ENCODE measurements at places on chromosomes 5 and 9.
A peak's percentile ranks its signal among the peaks of the same experiment; 100 is the strongest.

DNA sequence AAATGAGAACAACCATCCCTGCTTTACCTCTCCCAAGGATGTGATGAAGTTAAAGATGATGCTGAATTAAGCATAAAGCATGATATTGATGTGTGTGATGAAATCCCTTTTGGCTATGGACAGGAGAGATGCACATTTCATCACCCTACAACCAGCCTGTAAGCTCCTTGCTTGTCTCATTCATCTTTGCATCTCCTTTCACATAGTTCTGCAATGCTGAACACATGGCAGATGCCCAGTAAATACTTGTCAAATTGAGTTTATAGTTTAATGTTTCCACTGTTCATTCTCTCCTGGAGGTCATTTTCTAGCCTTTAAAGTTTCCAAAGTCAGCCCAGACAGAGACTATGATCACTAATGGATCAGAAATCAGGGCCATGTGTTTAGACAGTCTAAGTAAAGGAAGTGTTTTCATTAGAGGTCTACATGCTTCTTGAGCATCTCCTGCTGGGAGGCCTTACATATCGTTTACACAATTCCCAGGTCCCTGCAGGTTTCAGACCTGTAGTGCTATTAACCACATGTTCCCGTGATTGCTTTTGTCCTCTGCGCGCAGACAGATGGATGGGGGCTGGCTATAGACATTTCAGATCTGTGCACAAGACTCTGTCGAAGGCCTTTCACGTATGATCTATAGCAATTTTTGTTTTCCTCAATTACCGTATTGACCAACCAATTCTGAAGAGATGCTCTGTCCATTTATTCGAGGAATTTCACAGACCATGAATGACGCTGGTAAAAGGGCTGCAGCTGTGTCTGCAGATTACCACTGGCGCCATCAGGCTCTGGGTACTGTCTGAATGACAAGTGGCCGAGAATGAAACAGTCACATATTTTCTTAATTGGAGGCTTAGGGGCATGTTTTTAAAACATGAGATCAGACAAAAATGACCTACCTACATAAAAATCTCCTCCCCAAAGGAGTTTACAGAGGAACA, 49.0 kb upstream of the CKMT2 start:
- no peak for DNase-seq

GRCh38 chr5:150208187-150209098, 18.6 kb downstream of the SLC6A7 start:
- no peak for DNase-seq

DNA sequence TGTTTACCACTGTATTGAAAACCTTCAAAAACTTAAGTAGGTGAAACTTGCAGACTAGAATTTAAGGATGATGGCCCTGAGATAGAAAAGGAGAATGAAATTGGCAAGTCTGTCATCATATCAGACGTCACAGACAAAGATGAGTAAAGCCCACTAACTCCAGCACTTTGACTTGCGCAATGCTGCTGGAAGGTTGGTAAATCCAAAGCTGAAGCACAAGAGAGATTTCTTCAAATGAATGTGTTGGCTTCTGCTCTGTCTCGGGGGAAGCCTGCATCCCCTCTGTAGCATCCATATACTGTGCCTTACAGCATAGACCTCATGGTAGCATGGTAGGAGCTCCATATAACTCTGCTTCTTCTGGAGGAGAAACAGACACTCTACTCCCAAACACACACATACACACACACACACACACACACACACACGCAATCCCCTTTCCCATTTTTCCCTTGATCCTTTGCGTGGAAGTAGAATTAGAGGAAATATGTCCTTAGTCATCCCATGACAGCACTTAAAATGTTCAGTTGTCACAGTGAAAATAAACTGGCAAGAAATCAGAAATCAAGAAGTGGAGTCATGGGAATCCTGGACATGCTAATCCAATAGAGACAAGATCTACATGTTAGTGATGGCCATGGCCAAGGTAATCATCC, 241.5 kb downstream of the NR3C1 start:
- no peak for DNase-seq

DNA sequence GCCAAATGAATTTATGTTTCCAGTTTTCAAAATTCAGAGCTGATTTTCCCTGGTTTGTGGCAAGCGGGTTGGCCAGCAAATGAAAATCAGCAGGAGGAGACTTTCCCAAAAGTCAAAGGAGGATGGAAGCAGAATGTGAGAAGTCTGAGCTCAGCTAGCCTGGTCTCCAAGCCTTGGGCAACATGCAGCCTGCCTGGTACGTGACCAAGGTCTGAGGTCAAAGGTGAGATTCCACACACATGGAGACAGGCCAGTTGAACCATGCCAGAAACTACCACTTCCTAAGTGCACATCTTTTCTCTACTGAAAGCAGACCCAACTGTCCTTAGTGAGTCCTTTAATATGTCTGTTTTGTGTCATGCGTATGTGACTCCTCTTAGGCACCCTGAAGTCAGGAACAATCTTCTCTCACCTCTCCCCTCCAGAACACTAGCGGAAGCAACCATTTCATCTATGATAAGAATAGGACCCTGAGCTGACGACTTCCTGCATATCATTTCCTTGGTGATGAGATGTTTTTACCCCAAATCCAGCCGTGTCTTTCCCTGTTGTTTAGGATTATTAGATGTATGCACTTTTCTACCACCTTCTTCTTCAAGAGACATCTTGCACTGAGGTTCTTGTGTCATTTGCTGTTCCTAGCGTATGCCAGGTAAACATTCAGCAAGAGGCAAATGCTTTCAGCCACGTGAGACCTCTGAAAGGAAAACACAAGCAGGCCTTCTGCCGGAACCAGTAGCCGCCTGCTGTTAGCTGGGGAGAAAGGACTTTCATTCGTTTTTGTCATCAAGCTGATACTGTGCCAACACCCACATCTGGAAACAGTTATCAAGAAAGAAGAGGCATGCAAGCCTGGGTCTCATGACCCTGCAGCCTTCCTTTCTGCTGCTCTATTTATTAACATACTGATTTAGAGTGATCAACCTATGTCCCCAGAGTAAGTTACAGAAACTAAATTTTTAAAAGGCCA, 9.7 kb upstream of the TGFBI start:
- DNase-seq = no peak

DNA sequence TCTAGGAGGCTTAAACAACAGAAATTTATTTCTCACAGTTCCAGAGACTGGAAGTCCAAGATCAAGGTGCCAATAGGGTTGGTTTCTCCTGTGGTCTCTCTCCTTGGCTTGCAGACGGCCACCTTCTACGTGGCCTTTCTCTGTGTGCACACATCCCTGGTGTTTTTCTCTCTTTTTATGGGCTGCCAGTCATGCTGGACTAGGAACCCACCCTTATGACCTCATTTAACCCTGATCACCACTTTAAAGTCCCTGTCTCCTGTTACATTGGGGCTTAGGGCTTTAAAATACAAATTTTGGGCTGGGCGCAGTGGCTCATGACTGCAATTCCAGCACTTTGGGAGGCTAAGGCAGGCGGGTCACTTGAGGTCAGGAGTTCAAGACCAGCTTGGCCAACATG, 157.1 kb downstream of the TLE1 start:
- no peak for DNase-seq

- no peak for DNase-seq
These were observed 138.2 kb downstream of the FGF1 start for GRCh38 chr5:142547445-142548380.

GRCh38 chr5:53041071-53041692, 52.0 kb downstream of the ITGA2 start:
- DNase-seq = no peak

DNA sequence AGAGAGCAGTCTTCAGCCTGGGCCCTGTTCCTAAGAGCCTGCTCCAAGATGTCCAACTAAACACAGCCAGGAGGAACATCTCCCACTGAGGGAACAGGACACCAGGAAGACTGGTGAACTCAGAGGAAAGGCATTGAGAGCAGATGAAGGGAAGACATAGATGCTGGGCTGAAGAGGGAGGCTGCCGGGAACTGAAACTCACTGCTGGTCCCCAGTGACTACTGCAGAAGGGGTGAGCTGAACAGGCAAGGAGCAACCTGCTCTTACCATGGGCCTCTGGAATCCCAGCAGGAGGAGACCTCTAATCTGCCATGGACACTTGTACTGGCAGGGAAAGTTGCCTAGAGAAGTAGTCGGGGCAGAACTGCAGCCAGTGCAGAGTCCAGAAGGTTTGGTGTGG, 95.7 kb downstream of the TRPM3 start:
- DNase-seq = no peak

DNA sequence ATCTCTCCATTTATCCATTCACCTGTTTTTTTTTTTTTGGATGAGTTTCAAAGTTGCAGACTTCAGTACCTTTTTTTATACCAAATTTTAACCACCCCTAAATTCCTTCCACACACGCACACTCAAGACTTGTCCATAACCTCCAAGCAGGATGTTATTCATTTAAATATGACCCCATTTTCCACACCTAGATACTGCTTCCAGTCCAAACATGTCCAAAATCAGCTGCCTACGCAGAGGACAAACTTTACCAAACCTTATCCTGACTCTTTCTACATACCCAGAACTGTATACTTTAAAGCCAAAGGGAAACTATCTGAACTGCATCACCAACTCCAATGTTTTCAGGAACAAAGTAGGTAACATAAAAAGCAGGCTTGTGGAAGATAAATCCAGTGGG, 36.0 kb upstream of the FYB1 start:
- DNase-seq = no peak

DNA sequence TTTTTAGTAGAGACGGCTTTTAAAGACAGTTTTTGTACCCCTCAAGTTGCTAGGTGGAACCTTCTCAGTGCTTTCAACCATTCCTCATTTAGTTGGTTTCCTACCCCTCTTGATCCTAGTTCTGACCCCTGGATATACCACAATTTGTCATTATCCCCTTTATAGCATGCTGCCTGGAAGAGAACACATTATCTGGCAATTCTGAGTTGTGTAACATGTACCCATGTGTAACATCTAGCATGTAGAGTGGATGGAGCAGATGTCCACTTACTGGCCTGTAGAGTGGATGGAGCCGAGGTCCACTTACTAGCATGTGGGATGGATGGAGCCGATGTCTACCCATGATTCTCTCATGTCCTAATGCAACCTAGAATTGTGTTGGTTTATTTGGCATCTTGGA, 7.5 kb downstream of the SLC36A1 start:
- DNase-seq = no peak

GRCh38 chr5:168962306-168962705, 338.6 kb downstream of the SLIT3 start:
- DNase-seq = no peak

- no peak for DNase-seq
These were observed 90.3 kb downstream of the AP3B1 start for GRCh38 chr5:78204241-78204640.

DNA sequence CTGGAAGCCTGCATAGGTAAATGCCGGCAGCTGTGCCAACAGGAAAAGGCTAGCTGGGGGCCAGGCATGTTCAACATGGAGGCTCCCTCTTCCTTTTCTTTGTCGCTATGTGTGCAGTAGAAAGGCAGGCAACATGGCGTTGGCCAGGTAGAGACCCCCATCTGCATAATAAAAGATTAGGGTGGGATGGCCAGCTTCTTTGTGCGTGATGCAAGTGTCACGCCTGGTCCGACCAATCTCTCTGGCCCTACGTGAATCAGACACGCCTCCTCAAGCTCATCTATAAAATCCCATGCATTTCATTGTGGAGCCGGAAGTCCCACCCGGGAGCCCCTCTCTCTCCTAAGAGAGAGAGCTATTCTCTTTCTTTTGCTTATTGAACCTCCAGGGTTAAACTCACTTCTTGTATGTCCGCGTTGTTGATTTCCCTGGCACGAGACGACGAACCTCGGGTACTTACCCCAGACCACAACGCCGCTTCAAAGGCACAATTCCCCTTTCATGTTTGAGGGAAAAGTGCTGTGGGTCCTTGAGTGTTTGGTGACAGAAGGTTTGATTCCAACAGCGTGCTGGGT, 25.0 kb upstream of the C5orf47 start:
- DNase-seq = no peak

DNA sequence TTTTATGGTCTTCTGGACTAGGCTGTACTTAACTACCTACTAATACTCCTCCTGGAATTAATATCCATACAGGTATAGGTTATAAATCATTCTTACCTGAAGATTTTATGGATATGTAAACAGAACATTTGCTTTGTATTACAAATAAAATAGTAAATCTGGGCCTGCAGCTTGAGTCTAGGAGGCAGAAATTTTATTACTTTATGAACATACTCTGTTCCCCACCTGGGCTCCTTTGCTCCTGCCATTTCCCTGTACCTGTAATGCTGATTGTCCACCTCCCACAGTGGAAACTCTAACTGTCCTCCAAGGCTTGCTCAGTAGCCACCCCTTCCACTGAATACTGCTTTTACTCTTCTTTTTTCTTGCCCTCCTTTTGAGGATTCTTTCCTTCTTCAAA, 108.0 kb downstream of the PAM start:
- DNase-seq = no peak

GRCh38 chr5:73673161-73673591, 47.2 kb downstream of the ARHGEF28 start:
- peak; percentile 22 for DNase-seq

DNA sequence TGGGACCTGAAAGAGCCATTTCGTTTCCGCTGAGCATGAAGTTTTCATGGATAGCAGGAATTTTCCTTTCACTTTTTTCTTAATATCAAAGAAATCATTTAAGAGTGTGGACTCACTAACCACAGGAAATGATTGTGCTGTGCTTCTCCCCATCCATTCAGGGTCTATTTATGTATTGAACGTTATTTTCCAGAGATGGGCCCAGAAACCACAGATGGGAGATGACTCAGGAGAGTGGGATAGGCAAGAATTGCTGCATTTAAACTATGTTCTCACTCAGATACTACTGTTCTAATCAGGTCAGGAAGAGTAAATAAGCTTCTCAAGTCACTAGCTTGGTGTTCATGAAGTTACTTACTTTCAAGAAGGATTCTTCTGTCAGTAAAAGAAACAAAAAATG, 763.8 kb downstream of the DTWD2 start:
- no peak for DNase-seq

GRCh38 chr9:16429671-16430070, 440.8 kb downstream of the BNC2 start:
- DNase-seq = no peak

DNA sequence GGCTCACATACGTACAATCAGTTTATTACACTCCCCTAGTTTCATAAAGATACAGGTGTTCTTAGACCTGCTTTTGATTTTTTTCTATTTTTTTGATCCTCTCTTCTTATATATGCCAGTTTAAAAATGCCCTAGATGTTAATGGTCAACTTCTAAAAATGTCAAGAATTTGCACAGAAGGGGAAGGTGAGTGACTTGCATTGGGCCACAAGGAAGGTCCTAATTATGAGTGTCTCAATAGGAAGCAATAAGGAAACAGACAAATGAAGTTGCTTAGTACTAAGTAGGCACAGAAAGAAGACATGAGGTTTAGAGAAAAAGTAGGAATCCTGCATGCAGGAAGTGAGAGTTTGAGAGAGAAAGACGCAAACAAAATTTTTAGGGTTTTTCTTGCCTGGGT, 3.2 kb upstream of the CCDC171 start:
- no peak for DNase-seq

- no peak for DNase-seq
These were observed 117.8 kb downstream of the TLE4 start for GRCh38 chr9:79689576-79689975.

DNA sequence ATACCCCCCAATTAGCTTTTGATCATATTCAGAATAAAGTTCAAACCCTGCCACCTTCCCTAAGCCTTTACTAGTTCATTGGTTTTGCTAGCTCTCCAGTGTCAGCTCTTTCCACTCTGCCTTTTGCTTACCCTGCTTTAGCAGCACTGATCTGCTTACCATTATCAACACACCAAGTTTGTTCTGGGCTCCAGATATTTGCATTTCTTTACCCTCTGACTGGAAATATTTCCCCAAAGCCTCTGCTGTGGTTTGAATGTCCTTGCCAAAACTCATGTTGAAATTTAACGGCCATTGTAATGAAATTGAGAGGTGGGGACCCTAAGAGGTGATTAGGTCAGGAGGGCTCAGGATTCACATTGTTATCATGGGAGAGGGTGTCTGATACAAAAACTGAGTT, 99.5 kb downstream of the GCNT1 start:
- no peak for DNase-seq

Measured in erythroblast (primary cell).